ENCODE measurements at places on chromosomes 16 and 17.

DNA sequence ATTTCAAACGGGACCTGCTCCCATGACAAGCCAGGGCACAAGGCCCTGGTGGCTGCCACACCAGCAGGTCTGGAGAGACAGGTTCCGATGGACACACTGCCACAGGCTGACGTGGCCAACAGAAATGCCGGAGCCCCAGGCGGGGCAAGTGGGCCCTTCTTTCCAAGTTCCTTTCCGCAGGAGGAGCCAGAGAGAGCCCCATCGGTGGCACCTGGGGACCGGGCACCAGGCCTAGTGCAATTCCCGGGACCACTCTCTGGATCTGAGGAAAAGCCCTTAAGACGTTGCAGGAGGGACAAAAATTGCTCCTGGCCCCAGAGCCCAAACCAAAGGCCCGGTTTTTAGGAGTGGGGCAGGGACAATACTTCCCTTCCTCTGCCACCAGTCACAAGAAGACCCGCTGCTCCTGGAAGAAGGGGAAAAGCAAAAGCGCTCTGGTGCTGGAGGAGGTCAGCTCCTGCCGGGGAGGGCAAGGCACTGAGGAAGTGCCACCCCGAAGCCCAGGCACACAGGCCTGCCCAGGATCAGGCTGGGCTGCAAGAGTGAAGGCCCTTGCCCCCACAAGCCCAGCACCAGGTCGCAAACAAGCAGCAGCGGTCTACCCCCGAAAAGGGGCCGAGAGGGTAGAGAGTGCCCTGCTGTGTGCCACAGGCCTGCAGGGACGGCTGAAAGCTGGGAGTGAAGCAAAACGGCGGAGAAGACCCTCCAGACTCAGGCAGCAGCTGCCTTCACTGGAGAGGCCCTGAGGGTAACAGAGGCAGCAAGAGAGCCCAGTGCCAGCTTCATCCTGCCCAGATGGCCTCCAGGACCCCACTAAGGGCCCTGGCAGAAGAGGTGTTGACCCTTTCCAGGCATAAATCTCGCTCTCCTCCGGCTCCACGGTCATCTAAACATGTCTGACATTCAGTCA is 29.1 kb downstream of the MAP1LC3B start:
- DNase-seq: no peak

GRCh38 chr17:81683208-81683583 is 401 bp downstream of the ARL16 start:
- DNase-seq: no peak

DNA sequence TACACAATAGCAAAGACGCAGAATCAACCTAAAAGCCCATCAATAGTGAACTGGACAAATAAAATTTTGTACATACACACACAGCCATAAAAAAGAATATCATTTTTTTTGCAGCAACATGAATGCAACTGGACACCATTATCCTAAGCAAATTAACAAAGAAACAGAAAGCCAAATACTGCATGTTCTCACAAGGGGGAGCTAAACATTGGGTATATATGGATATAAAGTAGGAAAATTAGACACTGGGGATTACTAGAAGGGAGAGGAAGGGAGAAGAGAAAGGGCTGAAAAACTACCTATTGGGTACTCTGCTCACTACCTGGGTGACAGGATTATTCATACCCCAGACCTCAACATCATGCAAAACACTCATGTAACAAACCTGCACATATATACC is 28.2 kb downstream of the ADAMTS18 start:
- no peak for DNase-seq

GRCh38 chr17:64702815-64703214 is 40.7 kb upstream of the SMURF2 start:
- no peak for DNase-seq

DNA sequence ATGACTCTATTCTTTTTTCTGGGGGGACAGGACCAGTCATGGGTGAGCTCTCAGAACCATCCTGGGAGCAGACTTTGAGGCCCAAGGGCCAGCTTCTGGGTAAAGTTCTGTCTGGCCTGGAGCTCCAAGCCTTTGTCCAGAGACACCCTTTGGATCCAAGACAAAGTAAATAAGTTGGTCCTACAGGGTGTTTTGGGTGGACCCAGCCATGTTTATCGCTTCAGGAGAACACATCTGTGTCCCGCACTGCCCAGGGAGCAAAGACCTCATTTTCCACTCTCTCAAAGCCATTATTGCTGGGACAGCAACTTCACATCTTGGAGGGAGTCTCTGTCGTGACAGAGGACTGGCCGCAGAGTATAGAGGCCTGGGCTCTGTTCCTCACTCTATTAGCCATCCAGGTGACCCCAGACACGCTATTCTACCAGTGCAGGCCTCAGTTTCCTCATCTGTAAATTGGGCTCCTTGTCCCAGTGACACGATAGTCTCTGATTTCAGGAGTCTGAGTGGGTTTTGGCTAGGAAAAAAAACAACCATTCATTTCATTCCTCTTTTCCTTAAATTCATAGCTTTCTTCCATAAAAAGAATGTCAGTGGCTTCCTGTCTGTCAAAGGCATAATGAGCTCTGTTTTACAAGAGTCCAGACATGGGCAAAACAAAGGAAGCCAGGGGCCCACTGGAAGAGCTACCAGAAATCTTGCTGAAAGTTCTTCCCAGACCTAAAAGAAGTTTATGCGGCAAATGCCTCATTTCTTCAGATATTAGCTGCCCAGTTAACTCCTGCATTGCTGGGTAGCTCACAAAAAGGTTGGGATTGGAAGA is 62.4 kb downstream of the PECAM1 start:
- no peak for DNase-seq

DNA sequence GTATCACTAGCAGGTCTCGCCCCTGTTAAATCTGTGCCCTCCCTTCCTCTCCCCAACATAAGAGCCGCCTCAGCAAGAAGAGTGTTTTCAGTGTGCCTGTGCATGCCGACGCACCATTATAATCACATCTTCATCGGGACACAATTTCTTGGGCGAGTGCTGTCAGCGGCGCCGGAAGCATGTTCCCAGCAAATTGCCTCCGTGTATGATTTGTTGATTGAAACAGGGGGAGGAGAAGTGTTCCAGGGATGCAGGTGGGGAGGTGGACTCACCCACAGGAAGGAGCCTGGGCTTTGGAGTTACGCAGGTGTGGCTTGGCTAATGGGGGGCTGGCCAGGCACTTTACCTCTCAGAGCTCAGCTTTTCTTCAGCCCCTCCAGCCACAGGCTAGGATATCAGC is 53.6 kb downstream of the SPACA3 start:
- no peak for DNase-seq

GRCh38 chr17:72531729-72532128 is 410.9 kb downstream of the SOX9 start:
- DNase-seq: no peak

DNA sequence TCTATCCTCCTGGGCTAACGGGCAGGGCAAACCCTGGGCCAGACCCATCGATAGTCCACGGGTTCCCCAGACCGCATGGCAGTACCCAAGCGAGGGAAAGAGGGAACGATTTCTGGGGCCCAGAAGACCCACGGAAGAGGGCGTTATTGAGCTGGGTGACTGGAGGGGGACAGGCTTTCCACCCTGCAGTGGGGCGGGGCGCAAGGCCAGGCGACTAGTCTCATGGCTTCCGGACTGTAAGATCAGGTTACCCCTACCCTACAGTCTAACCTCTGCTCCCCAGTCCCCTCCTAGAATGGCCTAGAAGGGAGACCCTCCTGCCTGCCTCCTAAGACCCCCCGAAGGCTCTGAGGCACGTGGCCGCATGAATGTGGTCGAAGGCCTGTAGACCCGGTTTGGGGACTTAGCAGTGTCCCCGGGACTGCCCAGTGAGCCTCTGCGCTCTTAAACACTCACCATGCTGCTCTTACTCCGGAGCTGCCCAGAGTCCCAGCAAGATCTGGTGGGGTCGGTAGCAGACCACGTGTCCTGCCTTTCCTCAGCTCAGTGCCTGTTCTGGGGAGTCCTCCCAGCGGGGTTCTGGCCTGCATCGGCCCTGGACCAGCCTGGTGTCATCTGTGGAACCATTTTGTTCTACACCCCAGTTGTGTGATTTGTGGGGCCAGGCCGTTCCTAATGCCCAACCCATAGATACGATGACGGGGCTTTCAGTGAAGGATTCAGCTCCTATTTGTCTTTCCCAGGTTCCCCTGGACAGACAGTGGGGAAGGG is 13.2 kb upstream of the AURKB start:
- DNase-seq: no peak

- DNase-seq: no peak
Observed at GRCh38 chr16:68700120-68700519, 37.0 kb upstream of the CDH1 start.

GRCh38 chr16:74034200-74034599 is 262.4 kb upstream of the PSMD7 start:
- DNase-seq: no peak

DNA sequence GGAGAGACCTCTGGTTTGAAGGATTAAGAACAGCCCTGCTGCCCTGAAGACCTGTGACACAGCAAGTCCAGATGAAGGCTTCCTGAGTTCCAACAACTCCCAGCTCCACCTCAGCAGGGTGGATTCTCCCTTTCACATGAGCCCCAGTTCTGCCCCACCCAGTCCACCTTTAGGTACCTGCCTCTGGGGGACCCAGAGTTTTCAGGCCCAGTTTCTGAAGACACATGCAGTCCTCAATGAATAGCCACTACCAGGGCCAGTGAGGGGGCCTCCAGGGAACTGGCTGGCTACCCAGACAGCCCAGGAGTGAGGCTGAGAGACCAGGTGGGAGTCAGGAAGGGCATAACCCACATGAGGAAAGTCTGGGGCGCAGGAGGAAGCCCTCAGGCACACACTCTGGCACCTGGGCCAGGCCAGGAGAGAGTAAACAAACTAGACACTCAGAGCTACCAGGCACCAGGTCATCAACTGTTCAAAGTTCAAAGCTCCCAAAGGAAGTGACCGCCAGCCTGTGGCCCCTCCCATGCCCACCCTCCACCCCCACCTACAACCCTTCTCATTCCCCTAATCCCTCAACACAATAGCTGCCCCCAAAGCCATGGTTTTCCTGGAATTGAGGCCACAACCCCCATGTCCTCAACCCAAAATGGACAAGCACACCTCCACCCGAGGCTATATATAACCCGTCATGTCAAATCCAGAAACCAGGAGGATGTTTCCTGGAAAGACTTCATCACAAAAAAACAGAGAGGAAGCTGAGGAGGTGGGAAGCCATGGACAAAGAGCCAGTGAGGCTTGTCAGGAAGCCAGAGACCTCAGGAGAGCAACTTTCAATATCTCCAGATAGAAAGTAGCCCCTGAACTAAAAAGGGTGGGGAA is 2.1 kb downstream of the MYO18A start:
- no peak for DNase-seq

DNA sequence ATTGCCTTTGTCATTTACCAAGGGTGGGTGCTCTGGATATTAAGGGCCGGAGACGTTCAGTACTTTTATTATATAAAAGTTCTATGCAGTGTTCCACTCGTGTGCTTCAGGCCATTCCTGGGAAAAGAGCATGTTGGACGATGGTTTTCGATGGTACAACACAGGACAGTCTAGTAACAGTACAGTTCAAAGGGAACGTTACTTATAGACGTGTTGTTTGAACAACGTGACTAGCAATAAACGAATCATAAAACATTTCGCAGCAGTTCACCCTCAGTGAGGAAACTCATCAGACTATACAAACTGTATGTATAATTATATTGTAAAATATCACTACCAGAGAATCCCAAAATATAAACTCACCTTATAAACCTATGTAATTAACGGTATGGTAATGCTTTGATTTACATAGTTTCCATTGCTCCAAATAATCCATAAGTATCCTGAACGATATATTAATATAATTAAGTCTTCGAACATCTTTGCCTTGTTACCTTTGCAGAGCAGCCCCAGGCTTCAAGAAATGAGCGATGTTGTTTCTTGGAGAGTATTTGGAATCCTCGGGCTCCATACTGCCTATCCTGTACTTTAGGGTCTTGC is 589 bp downstream of the NMT1 start:
- no peak for DNase-seq

- DNase-seq: no peak
Observed at GRCh38 chr17:4605826-4606225, 21.5 kb downstream of the SMTNL2 start.

DNA sequence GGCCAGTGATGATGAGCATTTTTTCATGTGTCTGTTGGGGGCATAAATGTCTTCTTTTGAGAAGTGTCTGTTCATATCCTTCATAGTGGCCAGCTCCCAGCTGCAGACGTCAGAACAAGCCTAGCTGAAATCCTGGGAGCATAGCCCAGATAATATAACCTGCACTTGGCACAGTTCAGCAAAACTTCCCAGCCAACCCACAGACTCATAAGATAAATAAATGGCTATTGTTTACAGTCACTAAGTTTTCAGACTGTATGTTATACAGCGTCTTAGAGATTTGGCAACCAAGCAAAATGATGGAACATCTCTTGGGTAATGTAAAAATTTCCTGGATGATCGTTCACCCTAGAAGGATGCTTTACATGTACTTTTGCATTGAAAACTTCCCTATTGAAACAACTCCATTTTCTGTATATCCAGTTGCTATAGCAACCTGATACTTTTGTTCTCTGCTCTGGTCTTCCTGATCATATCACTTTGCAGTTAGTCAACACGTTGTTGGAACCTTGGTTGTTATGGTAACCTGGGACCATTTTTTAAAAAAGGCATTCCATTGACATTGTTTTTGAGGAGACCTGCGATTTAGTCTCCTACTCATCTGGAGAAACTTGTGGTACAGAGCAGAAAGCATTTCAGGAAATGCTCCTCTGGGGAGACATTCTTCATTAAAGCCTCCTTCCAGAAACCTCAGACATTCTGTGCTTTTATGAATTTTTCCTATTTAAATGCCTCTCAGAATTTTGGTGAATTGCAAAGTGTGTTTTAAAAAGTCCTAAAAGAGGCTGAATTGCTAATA is 378.7 kb downstream of the HS3ST4 start:
- DNase-seq: no peak

DNA sequence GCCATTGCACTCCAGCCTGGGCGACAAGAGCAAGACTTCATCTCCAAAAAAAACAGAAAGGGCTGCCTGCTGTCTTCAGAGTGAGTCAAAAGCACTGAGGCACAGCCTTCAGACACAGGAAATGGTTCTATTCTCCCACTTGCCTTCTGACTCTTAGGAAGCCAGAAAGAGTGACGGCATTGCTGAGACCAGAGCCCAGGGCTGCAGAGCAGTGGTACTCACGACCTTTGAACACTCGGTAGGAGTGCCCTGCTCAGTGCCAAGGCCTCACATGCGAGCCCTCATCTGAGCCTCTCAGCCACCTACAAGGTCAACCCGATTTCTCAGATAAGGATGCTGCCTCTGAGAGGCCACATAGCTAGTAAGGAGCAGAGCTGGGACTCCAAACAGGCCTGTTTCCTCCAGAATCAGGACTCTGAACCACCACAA is 3.5 kb upstream of the ITGAE start:
- no peak for DNase-seq

- DNase-seq: no peak
Observed at GRCh38 chr16:12002447-12003006, 26.0 kb downstream of the SNX29 start.

GRCh38 chr16:30131869-30132475 is 9.0 kb upstream of the MAPK3 start:
- DNase-seq: no peak

DNA sequence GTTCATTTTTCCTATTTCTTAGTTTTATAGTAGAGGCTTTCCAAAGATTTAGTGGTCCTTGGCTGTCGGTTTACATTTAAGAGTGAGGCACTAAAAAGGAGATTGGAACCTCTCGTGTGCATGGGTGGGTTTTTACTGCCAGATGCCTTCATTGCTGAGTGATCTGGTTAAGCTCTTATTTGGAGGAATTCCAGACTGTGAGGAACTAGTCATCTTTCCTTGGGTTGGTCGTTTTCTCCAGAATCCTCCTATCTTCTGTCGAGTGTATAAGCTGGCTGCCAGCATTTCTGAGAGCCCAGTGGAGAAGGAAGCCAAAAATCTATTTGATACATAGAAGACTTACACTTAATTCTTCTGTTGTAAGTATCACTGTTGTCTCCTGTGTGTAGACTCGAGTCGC is 22.6 kb downstream of the IST1 start:
- no peak for DNase-seq

GRCh38 chr17:46742565-46743270 is 75.8 kb downstream of the WNT3 start:
- DNase-seq: no peak
